ENCODE measurements at places on chromosomes 7 and 10. TPM values are rescaled to one million over a fixed set of nuclear protein-coding genes. Genes with fewer than 3 reads are reported as not detected.

The MYL10 gene
- not detected for total RNA-seq

The AKR1C2 gene
- 14.2 TPM for total RNA-seq

The RNF148 gene
- total RNA-seq, result 0.22 TPM

The CYP3A7 gene
- total RNA-seq, result not detected

The LHFPL3 gene
- total RNA-seq, result not detected

The GNGT1 gene
- not detected for total RNA-seq

The OPALIN gene
- total RNA-seq, result not detected

The LRRD1 gene
- total RNA-seq, result not detected

The VENTX gene
- 0.99 TPM for total RNA-seq

The CCZ1B gene
- total RNA-seq, result 23.8 TPM

The CALML5 gene
- not detected for total RNA-seq

The OR13A1 gene
- not detected for total RNA-seq

The KCNH2 gene
- 107 TPM for total RNA-seq

The RBM20 gene
- 114 TPM for total RNA-seq

The ANKRD2 gene
- 318 TPM for total RNA-seq

The GIMAP8 gene
- 16.2 TPM for total RNA-seq

The HIF1AN gene
- total RNA-seq, result 54.6 TPM

The ZNF736 gene
- total RNA-seq, result 3.8 TPM

The GNAT3 gene
- not detected for total RNA-seq

The ANKMY2 gene
- total RNA-seq, result 24.6 TPM

The DNAJC12 gene
- 4.3 TPM for total RNA-seq

The KAZALD1 gene
- 7.8 TPM for total RNA-seq

The CLCN1 gene
- total RNA-seq, result not detected

The CNTNAP2 gene
- 0.22 TPM for total RNA-seq

The ACBD5 gene
- 87.7 TPM for total RNA-seq

The PRKG1 gene
- total RNA-seq, result 24.9 TPM

The CDNF gene
- 2.0 TPM for total RNA-seq

The STEAP2 gene
- 15.1 TPM for total RNA-seq

The RADIL gene
- 2.8 TPM for total RNA-seq

Measured in left ventricle myocardium superior (tissue), 1 donor.